Right ventricle myocardium superior (tissue), 1 donor: ENCODE measurements at places on chromosomes 7 and 10.

DNA sequence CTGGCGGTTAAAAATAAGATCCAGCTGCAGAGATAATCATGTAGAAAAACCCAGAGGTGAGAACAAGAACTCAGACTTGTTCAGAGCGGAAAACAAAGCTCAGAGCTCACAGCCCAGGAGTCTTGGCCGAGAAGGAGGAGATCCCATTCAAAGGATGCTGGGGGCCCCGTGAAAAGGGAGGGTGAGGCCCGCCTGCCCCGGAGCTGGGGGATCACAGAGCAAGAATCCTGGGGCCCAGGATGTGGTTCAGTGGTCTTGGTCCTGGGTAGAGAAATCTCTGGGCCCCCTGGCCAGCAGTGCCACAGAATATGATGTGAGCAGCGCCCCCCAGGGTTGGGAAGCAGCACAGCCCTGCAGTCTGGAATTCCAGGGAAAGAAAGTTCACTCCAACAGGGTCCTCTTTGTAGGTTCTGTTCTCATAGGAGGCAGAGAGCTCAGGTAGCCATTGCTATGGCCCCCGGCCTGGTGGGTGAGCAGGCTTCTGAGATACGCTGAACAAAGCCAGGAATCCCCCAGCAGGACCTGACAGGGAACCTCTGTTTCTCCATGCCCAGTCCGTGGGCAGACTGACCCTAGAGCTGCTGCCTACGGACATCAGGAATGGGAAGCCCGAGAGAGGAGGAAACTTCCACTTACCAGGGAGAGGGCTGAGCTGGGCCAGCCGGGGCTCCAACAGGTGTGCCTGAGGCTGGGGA, 77.7 kb upstream of the GNA12 start:
- no peak for DNase-seq

DNA sequence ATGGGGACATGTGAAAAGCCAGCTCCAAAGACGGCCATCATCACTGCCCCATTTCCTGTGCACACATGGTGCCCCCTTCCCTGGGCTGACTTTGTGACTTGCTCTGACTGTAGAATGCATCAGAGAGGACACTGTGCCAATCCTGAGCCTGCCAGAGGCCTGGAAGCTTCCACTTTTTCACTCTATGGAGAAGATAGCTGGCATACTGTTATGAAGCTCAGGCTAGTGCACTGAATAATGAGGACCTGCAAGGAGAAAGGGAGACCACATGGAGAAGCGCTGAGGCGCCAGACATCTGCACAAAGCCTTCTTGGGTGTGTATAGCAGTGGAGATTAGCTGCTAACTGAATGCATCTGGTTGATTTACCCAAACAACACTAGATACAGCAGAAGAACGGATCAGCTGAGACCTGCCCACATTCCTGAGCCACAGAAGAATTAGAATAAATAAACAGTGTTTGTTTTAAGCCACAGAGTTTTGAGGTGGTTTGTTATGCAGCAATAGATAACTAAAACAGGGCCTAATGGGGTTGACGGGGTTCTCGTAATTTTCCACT, 58.9 kb upstream of the C10orf90 start:
- no peak for DNase-seq

GRCh38 chr10:34543716-34544115, 271.4 kb downstream of the PARD3 start:
- DNase-seq: no peak

DNA sequence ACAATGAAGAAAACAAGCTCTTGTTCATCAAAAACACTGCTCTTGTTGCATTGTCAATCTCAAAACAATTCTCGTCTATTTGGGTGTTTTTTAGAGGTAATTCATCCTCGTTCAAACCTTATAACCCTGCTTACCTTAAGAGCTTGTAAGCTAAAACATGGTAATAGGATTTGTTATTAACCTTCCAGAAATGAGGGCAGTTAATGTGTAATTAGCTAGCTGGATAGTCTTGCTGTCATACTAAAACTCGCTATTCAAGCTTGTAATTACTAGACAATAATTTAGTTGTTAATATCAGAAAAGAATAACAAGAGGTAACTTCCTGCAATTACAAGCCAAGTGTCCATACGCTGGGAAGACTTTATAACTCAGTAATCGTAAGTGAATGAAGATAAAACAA, 101.6 kb downstream of the UBE2H start:
- no peak for DNase-seq

DNA sequence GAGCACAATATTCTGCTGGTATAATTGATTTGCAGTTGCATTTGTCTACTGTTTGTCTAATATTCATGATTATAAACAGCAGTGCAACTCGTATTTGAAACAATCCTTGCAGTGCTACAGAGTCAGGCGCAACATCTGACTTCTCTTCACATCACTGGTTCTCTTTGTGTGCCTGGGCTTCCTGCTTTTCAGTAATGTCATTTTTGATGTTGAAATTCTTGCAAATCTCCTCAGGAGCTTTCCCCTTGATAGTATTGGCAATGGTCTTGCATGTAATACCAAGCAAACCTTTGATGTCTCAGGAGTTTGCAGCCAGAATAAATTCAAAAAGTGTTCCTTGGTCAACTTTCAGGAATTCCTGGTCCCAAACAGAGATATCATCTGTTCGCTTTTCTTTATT, 20.2 kb downstream of the HPS6 start:
- no peak for DNase-seq

GRCh38 chr7:30245913-30246312, 38.5 kb upstream of the ZNRF2 start:
- no peak for DNase-seq

DNA sequence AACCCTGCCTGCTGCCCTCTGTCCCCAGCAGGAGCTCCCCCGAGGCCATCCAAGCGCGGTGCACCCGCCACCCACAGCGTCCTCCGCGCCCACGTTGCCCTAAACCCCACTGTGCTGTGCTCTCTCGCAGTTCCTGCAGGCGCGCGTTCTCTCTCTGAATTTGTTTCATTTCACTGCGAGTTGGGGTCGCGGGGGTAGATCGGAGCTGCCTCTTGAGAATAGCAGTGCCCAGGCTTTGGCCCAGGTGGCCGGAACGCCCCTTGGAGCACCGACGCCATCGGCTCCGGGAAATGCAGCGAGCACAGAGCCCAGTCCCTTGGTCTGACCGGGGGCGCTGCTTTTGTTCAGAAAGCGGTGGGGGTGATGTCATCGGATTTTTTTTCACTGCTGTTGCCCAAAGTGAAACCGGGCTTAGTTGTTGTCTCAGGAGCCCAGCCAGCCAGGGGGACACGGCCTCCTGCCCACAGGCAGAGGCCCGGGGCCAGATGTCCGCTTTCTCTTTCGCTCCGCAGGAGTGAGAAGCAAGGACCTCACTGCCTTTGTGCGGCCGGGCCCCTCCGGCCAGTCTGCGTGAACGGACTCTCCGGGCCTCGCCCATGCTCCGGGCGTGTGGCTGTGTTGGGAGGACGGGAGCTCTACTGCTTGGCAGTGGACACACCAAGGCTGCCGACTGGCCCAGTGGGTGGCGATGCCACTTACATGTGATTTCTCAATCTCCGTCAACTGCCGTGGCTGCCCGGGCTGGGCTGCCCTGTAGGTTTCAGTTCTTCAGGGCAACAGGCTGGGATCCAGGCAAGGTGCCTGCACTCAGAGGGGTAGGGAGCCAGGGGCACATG, 43.1 kb downstream of the FOXK1 start:
- DNase-seq: peak; percentile 86

- DNase-seq: no peak
Observed at GRCh38 chr10:55801353-55801661, 559.8 kb downstream of the ZWINT start.

DNA sequence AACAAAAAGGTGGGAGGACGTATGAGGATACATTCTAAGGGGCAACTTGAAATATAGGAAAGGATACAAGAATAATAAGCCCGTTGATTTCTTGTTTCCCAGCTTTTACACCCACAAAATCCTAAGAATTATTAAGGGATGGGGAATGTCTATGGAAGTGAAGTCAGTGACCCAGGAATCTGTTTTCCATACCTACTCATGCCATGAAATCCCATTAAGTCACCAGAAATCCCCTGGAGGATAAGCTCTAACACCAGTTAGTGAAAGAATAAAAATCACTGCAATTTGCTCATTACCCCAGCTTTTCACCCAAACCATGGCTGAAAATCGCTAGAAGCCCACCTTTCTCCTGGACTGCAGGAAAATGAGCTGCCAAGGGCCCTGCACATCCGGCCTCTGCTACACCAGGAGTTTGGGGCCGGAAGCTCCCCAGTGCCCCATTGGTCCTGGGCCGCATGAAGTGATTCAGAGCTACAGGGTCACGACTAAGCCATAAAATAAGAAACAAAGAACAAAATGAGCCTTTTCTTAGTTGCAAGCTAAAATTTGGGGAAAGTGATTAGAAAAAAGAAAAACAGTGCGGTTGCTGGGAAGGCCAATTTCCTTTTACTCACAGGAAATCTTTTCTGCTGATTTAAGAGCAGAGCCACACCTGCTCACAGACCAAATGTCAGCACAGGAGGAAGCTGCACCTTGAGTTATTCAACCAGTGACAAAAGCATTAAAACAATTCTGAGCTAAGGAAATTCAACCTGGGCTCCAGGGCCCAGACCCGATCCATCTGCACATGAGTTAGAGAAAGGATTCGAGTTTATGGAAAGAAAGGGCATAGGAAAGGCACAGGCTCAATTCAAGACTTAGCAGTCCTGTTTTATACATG, 40.3 kb downstream of the HIPK2 start:
- no peak for DNase-seq

DNA sequence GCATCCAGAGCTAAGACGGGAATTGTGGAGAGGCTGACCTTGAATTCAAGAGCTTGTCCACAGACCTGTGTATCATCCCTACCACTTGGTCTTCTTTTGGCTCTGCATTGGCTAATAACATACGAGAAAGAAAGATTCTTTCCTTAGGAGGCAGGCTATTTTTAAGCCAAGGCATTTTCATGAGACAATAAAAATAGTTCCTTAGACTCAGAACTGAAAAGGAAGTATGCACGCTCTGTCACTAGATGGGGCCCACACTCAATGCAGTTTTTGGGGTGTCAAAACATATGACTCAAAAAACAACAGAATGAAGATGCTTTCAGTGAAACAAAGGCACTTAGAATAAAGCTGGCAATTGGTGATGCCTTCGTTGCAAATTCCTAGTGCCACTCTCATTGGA, 265.9 kb upstream of the DGKB start:
- DNase-seq: no peak

GRCh38 chr7:142539901-142540300, 209.4 kb upstream of the PRSS1 start:
- no peak for DNase-seq

- no peak for DNase-seq
Observed at GRCh38 chr7:42076870-42077269, 160.1 kb downstream of the GLI3 start.

GRCh38 chr10:25631471-25631870, 302.6 kb upstream of the MYO3A start:
- DNase-seq: no peak

DNA sequence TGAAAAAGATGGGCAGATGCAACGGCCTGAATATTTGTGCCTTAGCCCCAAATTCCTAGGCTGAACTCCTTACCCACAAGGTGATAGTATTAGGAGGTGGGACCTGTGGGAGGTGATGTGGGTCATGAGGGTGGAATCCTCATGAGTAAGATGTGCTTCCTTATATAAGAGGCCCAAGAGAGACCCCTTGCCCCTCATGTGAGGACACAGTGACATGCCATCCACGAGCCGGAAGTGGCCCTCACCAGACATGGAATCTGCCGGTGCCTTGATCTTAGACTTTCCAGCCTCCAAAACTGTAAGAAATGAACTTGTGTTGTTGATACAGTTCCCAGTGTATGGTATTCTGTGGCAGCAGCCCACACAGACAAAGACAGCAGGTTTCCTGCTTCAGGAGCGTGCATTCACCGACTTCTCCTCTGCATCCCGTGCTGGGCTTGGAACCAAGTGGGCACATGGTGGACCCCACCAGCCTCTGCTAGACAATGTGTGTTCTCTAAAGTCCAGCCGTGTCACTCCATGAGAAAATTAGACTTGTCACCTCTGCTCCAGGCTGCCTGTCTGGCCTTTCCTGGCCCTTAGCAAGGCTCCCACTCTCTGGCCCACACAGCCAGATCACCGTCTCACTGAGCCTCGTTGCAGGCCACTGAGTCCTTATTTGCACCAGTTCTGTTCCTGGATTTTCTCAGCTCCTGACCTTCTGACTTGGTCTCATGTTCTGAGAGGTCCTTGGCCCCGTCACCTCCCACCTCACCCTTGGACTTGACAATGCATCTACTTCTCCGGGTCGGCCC, 52.9 kb upstream of the CACUL1 start:
- DNase-seq: no peak

GRCh38 chr7:44587843-44588711, 6.0 kb upstream of the TMED4 start:
- no peak for DNase-seq

GRCh38 chr7:7054252-7054830, 128.0 kb upstream of the C1GALT1 start:
- no peak for DNase-seq

DNA sequence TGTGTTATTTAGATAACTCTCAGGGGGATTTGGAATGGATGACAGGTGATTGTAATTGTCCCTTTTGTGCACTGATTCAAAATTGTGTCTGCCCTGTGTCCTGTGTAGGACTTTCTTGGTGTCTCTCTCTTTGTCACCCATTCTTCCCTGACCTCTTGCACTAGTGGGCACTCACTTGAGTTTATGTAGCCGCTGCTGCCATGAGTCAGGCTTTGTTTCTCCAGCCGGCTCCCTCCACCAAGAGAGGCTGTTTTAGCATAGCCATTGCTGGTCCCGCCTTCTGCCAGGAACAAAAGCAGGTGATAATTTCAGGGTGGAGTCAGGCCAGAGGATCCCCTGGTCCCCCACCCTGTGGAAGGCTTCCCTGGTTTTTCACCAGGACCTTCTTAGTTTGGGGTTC, 8.4 kb downstream of the COL17A1 start:
- DNase-seq: no peak

GRCh38 chr7:64885520-64886240, 17.4 kb upstream of the ZNF273 start:
- no peak for DNase-seq

- no peak for DNase-seq
Observed at GRCh38 chr7:23598296-23598695, 1.1 kb downstream of the CCDC126 start.

DNA sequence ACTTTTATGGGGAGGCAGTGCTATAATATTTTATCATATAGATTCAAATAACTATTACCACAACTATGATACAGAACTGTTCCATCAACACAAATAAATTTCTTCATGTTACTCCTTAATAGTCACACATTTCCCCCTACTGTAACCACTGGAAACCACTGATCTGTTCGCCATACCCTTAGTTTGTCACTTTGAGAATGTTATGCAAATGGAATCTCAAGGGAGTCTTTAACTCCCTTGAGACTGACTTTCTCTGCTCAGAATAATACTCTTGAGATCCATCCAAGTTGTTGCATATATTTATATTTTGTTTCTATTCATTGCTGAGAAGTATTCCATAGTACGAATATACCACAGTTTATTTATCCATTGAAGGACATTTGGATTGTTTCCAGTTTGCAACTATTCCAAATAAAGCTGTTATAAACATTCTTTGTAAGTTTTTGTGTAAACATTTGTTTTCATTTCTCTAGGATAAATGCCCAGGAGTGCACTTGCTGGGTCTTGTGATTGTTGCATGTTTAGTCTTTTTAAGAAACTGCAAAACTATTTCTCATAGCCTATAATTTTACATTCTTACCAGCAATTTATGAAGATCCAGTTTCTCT, 19.7 kb upstream of the PON2 start:
- DNase-seq: no peak
